ENCODE measurements at places on chromosomes 3 and 15. TPM values are rescaled to one million over a fixed set of nuclear protein-coding genes. Genes with fewer than 3 reads are reported as not detected.

The FBXO40 gene
- not detected for total RNA-seq

The CNTN3 gene
- total RNA-seq: 0.09 TPM

The TGM5 gene
- not detected for total RNA-seq

The POC1A gene
- total RNA-seq: 8.6 TPM

The ARHGAP31 gene
- 14.6 TPM for total RNA-seq

The C3orf22 gene
- not detected for total RNA-seq

The SAMMSON gene
- not detected for total RNA-seq

The HYAL1 gene
- 0.06 TPM for total RNA-seq

The ZBBX gene
- not detected for total RNA-seq

The CCR8 gene
- total RNA-seq: not detected

The OSTN gene
- 0.11 TPM for total RNA-seq

DNA sequence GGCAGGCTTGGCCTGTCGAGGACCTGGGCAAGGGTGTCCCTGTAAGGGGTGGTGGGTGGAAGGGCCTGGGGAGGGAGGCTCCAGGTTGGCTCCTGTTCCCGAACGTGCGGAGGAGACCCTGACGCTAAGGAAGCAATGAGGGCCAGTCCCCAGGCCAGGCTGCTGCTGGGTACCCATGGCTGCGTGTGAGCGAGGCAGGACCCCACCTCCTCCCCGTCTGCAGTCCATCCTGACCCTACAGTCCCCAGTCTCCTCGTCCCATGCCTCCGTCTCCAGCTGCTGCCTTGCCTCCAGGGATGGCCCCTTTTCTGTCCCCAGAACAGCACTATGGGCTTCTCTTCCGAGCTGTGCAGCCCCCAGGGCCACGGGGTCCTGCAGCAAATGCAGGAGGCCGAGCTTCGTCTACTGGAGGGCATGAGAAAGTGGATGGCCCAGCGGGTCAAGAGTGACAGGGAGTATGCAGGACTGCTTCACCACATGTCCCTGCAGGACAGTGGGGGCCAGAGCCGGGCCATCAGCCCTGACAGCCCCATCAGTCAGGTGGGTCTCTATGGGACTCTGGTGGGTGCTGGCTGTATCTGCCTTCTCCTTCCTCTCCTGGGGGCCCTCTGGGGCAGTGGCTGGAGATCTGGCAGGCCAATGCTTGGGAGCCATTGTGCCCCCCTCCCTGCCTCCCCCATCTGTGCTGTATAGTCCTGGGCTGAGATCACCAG lies 571 bp downstream of the FES start:
- no peak for DNase-seq

DNA sequence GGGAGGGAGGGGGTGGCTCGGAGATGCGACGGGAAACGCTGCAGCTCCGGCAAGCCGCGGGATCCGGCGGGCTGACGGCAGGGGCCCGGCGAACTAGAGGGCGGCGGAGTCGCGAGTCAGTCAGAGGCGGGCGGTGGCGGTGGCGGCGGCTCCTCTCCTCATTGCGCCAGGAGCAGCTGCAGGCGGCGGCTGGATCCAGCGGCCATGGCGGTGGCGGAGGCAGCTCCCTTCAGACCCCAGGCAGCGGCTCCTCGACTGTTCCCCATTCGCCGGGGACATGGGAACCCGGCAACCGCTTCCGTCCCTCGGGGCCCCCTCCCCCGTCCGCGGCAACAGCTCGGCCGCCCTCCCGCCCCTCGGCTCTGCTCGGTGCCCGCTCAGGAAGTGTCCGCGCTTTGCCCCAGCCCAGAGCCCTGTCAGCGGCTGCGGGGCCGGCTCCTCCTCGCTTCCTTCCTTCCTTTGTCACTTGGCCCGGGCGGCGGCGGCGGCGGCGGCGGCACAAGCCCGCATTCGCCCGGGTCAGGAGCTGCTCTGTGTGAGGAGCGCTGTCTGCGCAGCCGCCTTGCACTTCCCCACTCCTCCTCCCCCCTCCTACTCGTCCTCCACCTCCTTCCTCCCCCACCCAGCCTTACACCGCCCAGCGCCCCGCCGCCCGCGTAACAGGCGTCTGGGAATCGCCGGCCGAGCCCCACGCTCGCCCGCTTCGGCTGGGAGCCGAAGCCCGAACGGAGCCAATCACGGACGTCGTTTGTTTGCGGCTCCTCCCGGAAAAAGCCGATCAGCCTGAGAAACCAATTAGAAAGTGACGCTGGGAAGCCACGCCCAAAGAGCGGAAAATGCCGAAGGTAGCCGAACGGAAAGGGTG lies at the start of gene GSK3B:
Gene GSK3B (minus strand): TSS at position 537 of the 865 bp plus-strand sequence. CDS start 1,013 bp downstream, outside the sequence.
- DNase-seq: peak; percentile 100

DNA sequence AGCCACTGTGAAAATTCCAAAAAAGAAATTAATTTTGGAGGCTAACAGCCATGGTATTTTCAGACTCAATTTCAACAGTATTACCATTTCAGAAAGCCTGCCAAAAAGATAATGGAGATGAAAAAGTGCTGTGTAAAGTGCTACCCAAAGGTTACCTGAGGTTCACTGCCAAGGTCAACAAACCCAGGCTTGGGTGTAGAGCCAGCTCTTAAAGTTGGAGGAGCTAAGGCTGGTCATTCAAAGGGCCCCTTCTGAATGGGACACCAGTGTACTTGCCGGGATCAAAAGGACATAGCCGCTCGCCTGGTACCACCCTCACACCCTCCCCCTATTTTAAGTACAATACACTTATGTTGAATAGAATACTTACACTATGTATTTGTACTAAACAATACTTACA lies 64.5 kb downstream of the ETV5 start:
- no peak for DNase-seq

GRCh38 chr15:101113114-101114005 lies 138.5 kb downstream of the CHSY1 start:
- DNase-seq: no peak

DNA sequence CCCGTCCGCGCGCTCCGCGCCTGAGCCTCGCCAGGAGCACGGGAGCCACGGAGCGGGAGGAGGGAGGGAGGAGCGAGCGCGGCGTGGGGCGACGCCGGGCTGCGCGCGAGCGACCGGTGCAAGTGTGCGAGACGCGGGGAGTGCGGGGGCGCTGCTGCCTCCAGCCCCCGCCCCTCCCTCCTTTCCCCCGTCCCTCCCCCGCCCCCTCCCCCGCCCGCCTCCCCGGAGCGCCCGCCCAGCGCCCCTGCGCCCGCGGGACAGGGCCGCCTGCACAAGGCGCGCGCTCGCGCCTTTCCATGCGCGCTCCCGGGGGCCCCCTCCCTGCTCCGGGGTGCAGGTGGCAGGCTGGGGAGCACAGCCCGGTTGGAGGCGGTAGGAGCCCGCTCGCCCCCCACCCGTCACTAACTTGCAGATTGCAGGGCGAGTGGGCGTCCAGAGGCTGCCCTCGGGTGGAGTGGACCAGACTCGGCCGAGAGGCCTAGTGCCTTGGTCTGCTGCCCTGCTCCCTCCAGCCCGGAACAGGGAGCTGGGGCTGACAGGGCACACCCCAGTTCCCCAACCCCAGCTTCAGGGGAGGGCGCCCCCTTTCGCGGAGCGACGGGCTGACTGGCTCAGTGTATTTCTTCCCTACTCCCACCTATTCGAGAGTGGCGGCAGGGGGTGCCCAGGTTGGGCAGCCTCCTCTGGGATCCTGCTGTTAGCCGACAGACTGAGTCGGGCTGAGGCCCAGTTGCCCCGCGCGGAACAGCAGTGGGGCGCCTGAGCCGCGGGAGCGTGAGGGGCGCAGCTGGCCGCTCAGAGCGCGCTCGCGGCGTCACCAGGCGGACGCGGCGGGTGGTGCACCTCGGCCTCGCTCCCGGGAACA lies at the start of gene WNT7A:
Gene WNT7A (minus strand): TSS at position 126 of the 865 bp plus-strand sequence. CDS start 255 bp downstream, outside the sequence.
- peak; percentile 67 for DNase-seq

DNA sequence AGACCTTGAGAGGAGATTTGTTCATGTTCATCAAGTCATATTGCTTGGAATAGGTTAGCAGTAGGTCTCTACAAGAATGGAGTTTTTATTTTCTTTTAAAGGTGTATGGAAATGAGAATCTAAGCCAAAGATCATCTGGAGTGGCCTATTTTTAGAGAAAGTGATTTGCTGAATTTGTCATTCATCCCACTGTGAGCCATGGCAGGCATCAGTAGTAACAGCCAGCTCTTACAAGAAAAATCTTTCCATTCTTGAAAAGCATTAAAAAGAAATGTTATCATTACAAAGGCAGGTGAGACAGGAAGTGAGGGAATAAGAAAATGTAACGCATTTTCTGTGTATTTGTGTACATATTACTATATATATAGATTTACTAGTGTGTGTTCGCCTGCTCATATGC lies 29.6 kb downstream of the STAC start:
- DNase-seq: no peak

All from Daoy (cell line).